ENCODE measurements at places on chromosomes 12 and 14.

DNA sequence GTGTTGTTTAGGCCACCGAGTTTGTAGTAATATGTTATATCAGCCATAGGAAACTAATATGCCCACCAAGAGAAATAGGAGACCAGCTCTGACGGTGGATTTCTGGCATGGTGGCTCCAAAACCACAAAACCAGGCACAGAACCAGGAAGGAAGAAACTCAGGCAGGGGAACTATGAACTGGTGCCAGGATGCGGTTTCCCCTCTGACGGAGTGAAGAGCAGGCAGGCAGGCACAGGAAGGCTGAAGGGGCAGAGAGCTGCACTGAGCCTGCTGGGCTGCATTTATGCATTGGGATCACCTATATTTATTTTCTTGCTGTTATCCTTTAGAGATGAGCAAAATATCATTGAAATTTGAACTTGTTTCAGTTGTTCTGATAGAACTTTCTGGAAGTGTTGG, 479.4 kb downstream of the VRK1 start:
- no peak for DNase-seq

GRCh38 chr12:12881151-12881909, 10.0 kb upstream of the GPRC5A start:
- DNase-seq = no peak

- no peak for DNase-seq
Observed at GRCh38 chr14:58876608-58877007, 238.8 kb downstream of the DACT1 start.

DNA sequence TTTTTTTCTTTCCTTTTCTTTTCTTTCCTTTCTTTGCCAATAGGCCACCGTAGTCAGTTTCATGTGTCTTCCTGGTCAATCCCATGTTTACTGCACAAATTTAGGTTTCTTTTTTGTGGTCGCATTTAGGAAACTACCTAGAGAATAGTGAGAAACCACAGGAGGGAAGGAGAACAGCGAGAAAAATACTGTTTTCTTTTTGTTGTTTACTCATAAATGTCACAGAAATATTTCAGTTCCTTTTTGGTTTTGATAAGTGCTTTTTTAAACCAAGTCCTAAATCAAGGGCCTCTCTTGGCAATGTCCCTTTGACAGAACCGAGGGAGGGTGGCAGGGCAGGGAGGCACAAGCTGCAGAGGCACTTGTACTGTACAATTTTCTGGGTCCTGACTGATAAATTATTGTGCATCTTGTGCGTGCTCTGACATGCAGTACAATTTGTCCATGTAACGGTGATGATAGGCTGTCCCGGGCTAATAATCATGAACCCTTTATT, 326.1 kb downstream of the CACNA1C start:
- DNase-seq = no peak

GRCh38 chr14:68212361-68212760, 392.8 kb downstream of the RAD51B start:
- DNase-seq = no peak

All from NCI-H1092 treated with DMSO at 0.1 percent for 48 hours (cell line).